SHP77 (cell line): ENCODE measurements at places on chromosomes 13 and 19.
A peak's percentile ranks its signal among the peaks of the same experiment; 100 is the strongest.

DNA sequence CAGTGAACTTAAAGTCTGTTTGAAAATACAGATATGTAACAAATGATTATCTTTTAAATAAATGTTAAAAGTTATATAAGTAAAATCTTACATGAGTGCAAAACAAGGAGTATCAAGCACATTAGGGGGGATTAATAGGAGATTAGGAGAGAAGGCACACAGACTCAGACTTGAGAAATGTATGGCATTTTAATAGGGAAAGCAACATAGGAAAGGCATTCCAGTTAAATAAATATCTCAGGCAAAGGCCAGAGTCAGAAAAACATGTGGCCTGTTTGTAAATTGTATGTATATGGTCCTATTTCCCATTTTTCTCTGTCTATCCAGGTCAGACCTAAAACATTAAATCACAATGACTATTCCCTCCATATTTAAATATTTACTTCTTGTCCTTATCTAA, 462.7 kb downstream of the GPC6 start:
- DNase-seq: no peak

- no peak for DNase-seq
These were observed 167.0 kb upstream of the IPO5 start for GRCh38 chr13:97786510-97786909.

DNA sequence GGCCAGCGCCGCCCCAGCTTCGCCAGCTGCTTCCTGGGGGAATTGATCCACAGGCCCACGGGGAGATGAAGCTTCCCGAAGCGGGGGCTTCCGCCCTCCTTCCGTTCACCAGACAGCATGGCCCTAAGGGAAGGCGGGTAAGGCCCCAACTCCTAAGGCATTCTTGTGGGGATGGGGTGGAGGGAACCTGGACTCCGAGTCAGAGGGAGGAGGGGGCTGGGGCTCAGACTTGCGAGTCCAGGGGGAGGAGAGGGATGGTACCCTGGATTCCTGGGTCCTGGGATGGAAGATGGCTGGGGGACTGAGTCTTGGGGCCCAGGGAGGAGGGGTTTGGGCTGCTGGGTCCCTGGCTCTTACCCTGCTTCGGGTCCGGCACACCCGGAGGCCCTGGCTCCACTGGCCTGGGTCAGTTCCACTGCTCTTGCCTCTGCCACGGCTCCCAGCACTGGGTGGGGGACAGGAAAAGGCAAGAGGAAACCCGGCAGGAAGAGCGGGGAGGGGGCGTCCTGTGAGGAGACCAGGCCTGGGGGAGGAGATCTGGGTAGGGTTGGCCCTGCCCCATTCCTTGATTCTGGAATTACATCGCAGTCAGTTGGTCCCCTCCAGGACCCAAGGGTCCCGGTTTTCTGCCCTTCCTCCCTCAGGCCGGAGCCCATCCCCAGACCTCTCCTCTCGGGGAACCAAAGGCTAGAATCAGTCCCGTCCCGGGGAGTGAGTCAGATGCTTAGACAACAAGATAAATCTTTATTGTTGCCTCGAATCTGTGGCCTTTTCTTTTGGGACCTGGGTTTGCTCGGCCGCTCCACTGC, at the start of gene RASIP1:
Gene RASIP1 (minus strand): TSS at position 447 of the 809 bp plus-strand sequence. CDS start 328 bp downstream, at position 119.
- no peak for DNase-seq

- DNase-seq: no peak
These were observed 905.8 kb downstream of the SLITRK1 start for GRCh38 chr13:82976499-82976898.

DNA sequence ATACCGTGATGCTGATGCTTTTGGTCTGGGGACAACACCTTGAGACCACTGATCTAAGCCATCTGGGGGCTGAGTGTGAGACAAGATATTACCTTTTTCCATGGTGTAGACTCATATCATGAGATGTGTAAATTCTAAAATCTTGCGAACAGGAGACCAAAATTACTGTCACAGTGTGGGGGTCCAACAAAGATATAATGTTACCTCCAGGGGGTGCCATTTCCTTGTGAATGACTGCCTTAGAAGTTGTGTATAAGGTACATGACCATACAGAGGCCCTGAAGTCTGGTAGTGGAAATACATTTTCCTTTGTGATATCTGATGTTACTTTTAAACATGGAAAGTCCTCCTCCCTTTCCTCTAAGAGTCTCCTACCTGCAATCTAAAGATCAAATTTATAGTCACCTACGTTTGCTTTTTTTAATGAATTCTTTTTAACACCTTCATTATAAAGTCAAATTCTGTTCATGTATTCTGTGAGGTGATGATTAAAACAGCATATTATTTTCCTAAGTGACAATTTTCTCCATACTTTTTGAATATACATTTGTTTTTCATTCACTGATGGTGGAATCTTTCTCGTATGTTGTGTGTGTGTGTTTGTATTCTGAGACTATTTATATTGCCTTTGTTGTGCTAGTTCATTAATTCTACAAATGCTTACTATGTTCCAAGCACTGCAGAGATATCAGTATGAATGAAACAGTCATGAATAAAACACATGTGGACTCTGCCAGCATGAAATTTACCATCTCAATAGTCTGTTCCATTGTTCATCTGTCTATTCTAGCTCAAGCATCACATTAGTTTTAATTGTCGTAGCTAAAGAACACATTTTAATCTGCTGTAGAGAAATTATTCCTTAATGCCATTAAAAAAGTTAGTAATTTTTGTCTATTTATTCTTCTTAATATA, 113.7 kb downstream of the RFC3 start:
- peak; percentile 47 for DNase-seq

GRCh38 chr13:33717775-33718174, 100.2 kb upstream of the RFC3 start:
- DNase-seq: no peak

DNA sequence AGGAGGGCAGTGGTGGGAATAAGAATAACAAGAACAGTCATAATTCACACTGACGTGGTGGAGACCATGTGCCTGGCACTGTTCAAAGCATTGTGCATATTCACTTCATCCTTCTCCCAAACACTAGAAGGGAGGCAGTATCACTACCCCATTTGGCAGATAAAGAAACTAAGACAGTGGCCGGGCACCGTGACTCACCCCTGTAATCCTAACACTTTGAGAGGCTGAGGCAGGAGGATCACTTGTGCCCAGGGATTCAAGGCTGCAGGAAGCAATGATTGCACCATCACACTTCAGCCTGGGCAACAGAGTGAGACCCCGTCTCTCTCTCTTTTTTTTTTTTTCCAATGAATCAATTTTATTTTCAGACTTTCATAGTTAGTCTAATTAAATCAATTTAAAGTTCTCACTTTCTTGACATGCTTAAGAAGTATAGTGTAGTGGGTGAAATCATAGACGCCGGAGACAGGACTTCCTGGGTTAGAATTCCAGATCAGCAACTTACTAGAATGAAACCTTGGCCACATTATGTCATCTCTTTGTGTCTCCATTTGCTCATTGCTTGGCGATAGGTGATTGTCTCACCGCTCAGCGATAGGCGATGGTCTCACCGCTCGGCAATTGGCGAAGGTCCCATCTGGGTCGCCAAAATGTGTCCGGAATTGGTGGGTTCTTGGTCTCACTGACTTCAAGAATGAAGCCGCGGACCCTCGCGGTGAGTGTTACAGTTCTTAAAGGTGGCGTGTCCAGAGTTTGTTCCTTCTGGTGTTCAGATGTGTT, 5.3 kb upstream of the ATG4D start:
- DNase-seq: no peak

- DNase-seq: no peak
These were observed 643.9 kb upstream of the SGCG start for GRCh38 chr13:22536851-22537250.

DNA sequence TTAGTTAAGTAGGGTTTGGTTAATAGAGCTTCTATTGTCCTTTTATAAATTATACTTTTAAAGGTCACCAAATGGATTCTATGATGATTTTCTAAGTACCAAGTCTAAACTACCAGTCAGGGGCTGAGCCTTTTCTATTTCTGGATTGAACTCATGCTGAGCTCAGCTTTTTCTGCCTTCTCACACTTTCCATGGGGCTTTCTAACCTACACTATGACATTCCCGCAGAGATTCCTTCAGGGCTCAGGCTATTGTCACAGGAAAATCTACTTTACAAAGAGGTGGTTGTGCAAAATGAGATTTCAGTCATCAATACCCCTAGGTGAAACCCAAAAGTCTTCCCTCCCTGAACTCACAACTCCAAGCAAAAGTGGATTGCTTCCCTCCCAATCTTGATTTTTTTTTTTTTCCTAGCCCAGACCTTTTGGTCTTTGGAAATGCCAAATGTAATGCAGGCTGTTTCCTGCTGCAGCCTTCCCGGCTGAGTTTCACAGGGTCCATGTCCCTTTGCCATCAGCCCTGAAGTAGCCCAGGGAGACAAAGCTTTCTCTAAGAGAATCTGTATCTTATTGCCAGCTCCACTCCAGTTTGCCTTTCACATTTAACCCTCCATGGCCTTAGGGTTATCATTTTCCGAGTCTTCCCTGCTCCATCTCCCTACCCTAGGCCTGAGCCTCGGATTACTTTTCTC, 13.6 kb downstream of the C13orf42 start:
- no peak for DNase-seq

DNA sequence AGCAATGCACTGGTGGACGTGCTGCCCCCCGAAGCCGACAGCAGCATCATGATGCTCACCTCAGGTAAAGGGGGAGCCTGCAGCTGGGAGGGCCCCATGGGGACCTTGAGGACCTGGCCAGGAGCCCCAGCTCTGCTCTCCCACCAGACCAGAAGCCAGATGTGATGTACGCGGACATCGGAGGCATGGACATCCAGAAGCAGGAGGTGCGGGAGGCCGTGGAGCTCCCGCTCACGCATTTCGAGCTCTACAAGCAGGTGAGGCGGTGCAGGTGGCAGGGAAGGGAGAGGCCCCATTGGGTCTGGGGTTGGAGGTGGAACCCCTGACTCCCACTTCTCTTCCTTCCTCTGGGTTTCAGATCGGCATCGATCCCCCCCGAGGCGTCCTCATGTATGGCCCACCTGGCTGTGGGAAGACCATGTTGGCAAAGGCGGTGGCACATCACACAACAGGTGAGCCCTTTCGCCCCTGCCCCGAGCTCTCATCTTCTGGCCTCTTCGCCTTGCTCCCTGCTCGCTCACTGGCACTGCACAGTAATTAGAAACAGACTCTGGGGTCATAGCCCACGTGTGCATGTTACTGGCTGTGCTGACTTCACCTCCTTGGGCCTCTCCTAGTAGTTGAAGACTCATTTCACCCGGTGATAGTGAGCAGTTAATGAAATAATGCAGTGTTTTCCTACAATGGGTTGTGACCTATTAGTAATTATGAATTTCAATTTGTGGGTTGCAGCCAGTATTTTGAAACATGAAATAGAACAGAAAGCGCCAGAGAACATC, 3.6 kb downstream of the PSMC4 start:
- DNase-seq: no peak

- DNase-seq: no peak
These were observed 1.6 kb upstream of the CLEC11A start for GRCh38 chr19:50721441-50722137.

GRCh38 chr13:25973576-25973975, 78.2 kb downstream of the SHISA2 start:
- DNase-seq: peak; percentile 38

- no peak for DNase-seq
These were observed 274.8 kb downstream of the TSHZ3 start for GRCh38 chr19:31074199-31075125.

- DNase-seq: no peak
These were observed 9.6 kb upstream of the SBNO2 start for GRCh38 chr19:1183543-1184172.

DNA sequence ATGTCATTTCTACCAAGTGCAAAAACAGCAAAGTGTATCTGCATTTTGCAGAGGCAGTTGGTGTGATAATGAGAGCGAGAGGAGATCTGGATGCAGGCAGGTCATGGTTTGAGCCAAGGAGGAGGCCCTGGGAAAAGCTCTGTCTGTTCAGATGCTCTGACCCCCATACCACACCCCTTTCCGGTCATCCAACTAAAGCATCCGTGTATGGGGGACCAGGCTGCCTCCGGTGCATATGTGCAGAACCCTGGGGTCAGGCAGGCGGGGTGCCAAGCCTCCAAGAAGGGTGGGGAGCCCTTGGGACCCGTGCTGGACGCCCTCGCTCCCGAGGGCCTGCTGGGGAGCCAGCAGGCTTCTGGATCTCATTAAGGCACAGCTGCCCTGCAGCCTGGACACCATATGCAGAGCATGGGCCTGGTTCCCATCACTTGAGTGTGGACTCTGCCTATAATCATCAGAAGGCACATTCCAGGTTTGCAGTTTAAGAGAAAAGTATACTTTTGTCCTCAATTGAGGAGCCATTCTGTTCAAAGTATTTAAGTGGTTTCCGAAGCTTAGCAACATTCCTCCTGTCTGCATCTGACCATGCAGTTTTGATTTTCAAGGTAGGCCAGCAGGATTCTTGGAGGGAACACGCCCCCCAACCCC, 56.1 kb downstream of the ALOX5AP start:
- DNase-seq: no peak

DNA sequence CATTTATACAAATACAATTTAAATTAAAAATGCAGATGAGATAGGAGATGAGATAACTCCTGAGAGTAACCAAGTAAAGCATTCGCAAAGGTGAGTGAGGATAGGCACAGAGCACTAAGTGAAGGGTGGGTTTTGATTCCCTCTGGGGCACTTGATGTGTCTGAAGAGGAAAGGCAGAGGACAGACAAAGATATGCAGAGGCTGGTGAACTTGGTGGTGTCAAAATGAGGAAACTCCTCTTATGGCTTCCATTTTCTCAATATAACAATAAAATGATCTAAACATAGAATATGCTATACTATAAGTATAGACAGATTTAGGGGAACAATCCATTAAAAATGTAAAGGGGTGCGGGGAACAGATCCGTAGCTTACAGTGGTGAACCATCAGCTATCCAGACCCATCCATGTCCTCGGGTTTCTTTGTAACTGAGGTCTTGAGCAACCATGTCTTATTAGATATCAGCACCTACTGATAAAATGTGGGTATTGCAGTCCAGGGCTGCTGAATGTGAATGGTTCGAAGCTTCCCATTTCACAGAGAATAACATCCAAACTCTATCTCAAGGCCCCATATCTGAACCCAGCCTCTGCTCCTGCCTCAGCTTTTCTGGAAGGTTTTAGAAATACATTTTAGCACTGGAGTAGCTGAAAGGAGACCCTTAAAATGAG, 73.9 kb upstream of the SLC10A2 start:
- DNase-seq: peak; percentile 28

DNA sequence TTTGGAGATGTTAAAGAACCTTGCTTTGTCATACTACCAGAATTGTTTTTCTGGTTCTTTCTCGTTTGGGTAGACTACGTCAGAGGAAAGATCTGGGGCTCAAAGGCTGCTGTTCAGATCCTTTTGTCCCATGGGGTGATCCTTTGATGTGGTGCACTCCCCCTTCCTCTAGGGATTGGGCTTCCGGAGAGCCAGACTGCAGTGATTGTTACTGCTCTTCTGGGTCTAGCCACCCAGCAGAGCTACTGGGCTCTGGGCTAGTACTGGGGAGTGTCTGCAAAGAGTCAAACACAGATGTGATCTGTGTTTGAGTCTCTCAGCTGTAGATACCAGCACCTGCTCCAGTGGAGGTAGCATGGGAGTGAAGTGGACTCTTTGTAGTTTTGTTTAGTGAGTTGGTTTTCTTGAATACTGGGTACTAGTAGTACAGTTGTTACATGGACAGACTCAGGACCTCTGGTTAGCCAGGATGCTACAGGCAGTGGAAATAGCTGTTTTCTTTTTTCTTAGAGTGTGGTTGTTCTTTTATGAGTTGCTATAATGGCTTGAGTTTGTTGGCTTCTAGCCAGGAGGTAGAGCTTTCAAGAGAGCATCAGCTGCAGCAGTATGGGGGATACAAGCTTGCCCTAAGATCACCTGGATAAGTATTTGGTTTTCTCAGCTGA, 34.4 kb downstream of the DNAJC15 start:
- no peak for DNase-seq
